C1 segment of cervical spinal cord (tissue), 14 donors: ENCODE measurements at places on chromosomes 16 and 17.
A peak's percentile ranks its signal among the peaks of the same experiment; 100 is the strongest.

- DNase-seq = no peak
Measured at GRCh38 chr17:21286909-21287702, 2.6 kb downstream of the MAP2K3 start.

DNA sequence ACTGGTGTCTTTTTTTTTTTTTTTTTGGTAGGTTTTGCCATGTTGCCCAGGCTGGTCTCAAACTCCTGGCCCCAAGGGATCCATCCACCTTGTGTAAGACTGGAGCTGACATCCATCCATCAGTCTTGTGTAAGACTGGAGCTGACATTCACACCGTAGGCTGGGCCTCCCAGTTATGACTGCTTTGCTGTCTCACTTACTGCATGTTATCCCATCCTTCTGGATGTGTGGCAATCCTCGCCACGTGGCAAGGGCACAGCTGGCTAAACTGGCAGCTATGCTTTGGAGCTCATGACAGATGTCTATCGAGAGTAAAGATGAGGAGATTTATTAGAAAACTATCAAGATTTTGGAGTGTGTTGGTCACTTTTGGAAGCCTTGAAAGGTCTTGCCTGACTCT lies 115.1 kb downstream of the ABCA8 start:
- DNase-seq = no peak

DNA sequence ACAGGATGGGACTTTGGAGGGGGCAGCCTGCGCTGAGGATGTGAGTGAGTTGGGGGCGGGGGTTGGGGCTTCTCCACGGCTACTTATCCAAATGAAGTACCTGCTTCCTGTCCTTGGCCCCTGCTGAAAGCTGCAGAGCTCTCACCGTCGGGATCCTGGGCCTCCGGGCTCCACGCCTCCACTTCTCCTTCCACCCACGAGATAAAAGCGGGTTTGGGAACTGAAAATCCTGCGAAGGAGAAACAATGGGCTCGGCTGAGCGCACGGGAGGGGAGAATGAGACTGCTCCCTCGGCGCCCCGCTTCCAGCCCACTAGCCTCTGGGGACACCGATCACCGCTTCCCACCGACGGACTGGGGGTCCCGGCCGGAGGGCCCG lies 486 bp downstream of the ZNF785 start:
- peak; percentile 58 for DNase-seq

DNA sequence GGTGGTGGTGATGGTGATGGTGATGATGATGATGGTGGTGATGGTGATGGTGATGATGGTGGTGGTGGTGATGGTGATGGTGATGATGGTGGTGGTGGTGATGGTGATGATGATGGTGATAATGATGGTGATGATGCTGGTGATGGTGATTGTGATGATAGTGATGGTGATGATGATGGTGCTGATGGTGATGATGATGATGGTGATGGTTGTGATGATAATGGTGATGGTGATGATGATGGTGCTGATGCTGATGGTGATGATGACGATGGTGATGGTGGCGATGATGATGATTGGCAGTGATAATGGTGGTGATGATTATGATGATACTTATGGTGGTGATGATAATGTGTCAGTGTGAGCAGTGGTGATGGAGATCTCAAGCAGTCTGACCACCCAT lies 90.8 kb upstream of the FOXF1 start:
- DNase-seq = no peak

DNA sequence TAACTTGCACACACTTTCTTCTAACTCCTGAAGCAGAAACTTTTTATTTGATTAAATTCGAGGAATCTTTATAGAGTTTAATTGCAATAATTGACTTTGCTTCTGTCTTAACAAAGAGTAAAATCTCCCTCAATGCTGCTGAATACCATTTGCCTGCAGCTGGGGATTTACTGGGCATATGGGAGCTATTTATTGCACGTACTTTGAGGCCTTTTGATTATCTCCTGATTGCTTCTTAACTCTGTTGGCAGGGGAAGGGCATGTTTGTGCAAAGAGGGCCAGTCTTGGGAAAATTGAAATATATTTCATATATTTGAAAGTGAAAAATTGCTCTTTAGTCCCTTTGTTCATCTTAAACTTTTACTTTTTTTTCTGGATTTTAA lies 156.8 kb upstream of the CHMP6 start:
- no peak for DNase-seq

- DNase-seq = no peak
Measured at GRCh38 chr16:32116080-32116479, 137.0 kb upstream of the TP53TG3D start.

- DNase-seq = no peak
Measured at GRCh38 chr17:43779145-43780125, 658 bp upstream of the DUSP3 start.

DNA sequence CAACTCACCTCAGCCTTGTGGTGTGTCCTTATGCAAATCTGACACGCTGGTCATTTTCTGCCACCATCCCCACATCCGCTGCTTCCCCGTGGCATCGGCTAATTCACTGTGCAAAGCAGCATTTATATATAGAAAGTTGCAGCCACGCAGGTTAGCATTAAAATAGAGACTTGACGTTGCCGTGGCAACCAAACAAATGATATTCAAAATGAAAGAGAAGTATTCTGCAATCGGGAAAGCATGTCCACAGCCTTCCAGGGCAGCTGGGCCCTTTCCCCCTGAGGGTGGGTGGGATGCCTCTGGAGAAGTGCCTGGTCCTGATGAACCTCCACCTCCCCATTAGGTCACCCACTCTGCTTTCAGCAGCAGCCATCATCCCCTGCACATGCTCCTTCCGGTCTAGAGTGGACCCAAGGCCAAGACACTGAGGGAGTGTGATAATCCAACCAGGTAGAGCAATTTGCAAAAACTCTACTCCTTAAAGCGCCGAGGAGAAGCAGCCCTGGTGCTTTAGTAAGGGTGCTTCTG lies 138.7 kb downstream of the GAS7 start:
- DNase-seq = no peak

GRCh38 chr16:19757026-19757425 lies 39.0 kb downstream of the IQCK start:
- DNase-seq = no peak

DNA sequence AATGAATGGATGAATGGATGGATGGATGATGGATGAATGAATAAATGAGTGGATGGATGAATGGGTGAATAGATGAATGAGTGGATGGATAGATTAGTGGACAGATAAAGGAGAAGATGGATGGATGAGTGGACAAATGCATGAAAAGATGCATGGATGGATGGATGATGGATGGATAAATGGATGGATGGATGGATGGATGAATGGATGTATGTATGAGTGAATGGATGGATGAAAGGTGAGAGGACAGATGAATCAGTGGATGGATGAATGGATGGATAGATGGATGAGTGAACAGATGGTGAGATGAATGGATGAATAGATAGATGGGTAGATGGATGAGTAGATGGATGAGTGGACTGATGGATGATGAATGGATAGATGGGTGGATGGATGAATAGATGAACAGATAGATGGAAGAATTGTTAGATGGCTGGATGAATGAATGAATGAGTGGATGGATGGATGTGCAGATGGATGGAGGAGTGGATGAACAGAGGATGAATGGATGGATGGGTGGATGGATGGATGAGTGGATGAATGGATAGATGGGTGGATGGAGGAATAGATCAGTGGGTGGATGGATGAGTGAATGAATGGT lies 13.7 kb upstream of the KCNJ12 start:
- DNase-seq = no peak

- DNase-seq = no peak
Measured at GRCh38 chr16:52872731-52873130, 180.0 kb downstream of the CHD9NB start.

DNA sequence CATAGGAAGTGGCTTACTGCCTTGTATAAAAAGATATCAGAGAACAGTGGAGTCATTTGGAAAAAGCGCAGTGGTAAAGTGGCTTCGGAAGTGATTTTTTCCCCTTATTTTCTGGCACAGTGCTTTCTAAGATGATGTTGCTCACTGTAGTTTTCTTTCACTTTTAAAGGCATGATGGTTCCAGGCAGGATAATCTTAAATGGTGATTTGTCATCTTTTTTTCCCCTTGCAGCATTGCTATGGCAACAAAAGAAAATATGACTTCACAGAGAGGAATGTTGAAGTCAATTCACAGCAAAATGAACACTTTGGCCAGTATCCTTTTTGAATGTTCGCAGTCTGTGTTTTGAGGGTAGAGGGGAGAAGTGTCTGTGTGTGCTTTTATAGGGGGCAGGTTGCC lies 42.5 kb downstream of the GOSR1 start:
- DNase-seq = no peak

DNA sequence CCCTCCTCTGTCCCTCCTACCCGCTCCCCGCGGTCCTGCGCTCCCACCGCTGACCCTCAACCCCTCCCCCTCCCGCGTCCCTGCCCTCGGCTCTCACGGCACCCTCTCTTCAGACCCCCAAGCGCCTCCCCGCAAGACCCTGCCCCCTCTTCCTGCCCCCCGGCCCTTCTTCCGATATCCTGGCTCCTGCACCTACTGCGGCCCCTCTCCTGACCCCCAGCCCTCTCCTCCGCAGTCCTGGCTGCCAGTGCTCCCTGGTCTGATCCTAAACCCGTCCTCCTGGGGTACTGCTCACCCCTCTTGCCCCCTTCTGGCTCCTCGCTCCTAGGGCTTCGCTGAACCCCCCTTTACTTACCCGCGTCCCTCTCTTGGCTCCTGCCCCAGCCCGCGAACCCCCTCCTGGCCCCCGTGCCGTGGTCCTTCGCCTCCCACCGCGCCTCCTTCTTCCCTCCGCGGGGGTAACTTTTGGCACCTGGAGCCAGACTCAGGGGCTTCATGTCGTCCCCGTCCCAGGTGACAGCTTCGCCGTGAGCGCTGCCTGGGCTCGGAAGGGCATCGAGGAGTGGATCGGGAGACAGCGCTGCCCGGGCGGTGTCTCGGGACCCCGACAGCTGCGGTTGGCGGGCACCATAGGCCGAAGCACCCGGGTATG lies 839 bp downstream of the NKD1 start:
- DNase-seq = no peak

DNA sequence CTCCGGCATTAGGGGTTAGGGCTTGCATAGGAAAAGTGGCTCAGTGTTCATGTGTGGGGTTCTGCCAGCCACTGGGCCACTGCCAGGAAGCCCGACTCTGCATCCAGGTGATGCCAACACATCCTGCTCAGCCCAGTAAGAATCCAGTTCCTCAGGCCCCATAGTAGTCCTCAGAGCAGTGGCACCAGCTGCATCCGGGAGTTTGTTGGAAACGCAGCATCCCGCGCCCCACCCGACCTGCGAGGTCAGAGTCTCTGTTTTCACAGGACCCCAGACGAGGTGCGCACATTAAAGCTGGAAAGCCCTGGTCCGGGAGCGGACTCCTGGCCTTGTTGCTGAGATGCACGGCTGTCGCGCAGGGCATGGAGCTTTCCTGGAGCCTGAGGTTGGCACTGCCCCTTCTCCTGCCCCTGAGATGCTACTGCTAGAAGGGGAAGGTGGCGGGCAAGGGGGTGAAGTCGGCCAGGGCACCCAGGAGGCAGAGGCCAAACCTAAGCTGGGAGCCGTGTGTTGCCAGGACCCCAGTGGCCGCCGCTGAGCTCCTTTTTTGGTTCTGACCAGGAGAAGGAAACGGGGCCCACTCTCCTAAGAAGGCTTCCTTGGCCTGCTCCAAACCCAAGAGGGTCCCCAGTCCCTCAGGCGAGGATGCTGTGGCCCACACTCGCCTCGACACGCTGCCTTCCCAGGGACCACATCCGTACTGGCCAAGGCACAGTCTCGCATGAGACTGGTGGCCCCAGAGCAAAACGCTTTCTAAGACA lies 44.4 kb downstream of the NOS2 start:
- no peak for DNase-seq

DNA sequence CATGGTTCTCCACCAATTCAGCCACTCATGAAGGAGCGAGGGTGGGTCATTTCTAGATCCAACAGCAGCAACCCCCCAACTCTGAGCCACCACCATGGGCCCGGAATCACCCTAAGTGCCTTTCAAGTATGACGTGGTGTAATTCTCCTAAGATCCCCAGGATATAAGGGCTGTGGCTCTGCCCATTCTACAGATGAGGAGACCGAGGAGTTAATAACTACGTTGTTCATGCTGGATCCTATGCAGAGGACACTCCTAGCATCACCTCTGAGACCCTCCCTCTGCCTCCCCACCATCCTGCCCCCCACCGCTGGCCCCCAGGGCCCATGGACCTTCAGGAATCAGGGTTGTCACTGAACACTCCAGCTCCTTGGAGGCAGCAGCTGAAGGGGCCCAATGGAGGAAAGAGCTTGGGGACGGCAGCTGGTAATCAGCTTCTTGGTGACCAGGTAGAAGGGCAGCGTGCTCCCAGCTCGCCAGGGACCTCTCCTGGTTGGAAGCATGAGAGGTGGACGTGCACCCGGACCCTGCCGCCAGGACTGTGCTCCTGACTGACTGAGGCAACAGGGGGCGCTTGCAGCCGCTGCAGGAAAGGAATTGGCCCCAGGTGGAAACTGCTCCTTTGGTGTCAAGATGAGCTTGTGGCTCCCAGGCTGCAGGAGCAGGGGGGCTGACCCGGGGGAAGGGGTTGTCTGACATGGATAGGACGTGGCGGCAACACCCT lies 28.2 kb upstream of the CACNG1 start:
- no peak for DNase-seq

GRCh38 chr17:77579131-77579530 lies 379.4 kb upstream of the TNRC6C start:
- no peak for DNase-seq

DNA sequence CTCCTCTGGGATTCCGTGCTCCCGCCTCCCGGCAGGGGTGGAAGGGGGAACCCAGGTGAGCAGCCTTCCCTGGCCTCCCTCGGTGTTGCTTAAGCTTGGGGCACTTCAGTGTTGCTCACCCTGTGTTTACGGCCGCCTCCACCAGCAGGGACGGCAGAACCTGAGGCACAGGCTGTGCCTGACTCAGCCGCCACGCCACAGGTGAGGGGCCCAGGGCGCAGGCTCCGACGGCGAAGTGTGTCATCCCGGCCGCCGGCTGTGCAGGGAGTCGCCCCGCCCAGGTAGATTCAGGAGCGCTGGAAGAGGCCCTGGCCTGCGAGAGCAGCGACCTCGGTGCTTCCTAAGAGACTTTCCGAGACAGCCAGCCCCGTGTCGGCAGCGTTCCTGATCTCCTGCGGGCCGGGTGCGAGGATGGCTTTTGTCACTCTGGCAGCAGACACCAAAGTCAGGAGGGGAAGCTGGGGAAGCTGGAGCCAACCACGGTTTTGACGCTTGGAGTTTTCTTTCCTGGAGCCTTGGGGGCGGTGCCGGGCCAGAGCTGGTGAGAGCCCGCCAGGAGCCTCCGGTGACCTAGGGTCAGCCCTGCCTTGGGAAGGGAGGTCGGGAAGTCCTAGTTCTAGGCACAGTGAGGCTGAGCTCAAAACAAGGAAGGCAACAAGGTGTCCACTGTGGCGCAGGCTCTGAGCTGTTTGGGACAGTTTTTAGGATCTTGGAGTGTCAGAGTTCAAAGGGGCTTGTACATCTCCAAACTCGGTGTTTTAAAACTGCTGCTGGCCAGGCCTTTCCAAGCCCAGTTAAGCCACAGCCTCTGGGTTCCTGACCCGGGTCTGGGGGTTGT lies 2.1 kb downstream of the GSE1 start:
- no peak for DNase-seq
